Caki2 (cell line): ENCODE measurements at places on chromosomes 2 and 18. TPM values are rescaled to one million over a fixed set of nuclear protein-coding genes. Genes with fewer than 3 reads are reported as not detected.

TUBA4B gene
- 0.10 TPM in 1 of 2 replicates, not detected in the other for total RNA-seq

NEURL3 gene
- total RNA-seq, result 11.4 and 29.6 TPM in 2 replicates

EFR3B gene
- 0.71 and 6.7 TPM in 2 replicates for total RNA-seq

CKAP2L gene
- total RNA-seq, result 14.0 and 15.3 TPM in 2 replicates

C2orf66 gene
- not detected in 2 replicates for total RNA-seq
